ENCODE measurements at places on chromosomes 7 and 10. TPM values are rescaled to one million over a fixed set of nuclear protein-coding genes. Genes with fewer than 3 reads are reported as not detected.

DNA sequence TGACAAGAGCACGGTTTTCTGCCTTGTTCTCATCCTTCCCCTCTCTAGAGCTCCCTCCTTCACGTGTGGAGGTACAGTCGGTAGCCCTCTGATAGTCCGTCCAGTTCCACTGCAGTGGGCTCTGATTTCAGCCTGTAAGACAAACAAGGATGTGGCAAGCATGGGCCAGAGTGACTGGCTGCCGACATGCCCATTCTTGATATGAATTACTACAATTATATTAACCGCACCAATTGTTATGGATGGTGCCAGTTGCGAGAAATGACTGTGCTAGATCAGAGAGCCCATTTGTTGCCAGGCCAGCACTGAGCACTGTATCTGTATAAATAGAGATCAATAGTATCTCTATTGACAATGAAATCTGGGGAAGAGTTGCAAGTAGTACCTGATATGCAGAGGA is 146.6 kb downstream of the CHN2 start:
- no peaks in the 10 kb centered on the region for H3K27me3 ChIP-seq
- DNase-seq = no peak
- H3K4me3 ChIP-seq = no peak overlapping the region
- H3K27ac ChIP-seq = no peak overlapping the region
- H3K4me1 ChIP-seq = peaks cover 19% of the 10 kb centered on the region

DNA sequence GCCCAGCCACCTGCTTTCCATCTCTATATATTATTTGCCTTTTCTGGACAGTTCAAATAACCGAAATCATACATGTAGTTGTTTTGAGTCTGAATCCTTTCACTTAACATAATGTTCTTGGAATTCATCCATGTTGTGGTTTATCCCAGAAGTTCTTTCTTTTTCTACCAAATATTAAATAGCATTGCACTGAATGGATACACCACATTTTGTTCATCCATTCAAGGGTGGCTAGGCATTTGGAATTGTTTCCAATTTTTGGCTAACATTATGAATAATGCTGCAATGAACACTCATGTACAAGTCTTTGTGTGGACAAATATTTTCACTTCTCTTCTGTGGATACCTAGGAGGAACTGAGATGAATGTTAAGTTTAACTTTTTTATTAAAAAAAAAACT is 18.0 kb downstream of the DNAJC1 start:
- H3K27ac ChIP-seq = no peak overlapping the region
- H3K36me3 ChIP-seq = peaks cover 6% of the 10 kb centered on the region
- H3K27me3 ChIP-seq = no peaks in the 10 kb centered on the region

DNA sequence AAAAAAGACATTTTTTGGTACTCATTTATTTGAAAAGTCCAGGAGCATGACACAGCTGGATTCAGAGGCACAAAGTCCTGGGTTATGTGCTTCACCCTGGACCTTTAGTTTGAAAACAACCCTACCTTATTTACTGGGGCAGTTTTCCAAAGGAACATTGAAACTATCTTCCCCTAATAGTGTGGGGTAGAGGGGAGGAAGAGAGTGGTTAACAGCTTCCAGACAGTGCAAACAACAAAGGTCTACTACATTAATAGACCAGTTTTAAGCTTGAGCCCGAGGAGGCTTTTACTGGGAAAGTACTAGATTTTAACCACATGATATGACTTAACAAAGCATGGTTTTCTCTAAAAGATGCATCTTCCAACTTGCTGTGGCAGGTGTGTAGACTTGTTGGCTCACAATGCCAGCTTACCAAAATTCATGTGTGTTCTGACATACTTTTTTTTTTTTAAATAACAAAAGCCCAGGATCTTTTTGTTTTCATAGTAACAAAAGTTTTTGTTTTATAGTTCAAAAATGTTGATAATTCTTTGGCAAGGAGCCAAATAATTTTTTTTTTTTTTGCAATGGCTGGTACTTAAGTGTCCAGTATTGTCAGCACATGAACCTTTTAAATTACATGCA is 1.8 kb downstream of the GSTO1 start:
- H3K4me1 ChIP-seq = peaks cover 38% of the 10 kb centered on the region
- H3K36me3 ChIP-seq = peaks cover 16% of the 10 kb centered on the region
- H3K27ac ChIP-seq = peak overlapping the region; percentile 3
- peak; percentile 11 for DNase-seq

The CPA1 gene
- total RNA-seq = not detected

DNA sequence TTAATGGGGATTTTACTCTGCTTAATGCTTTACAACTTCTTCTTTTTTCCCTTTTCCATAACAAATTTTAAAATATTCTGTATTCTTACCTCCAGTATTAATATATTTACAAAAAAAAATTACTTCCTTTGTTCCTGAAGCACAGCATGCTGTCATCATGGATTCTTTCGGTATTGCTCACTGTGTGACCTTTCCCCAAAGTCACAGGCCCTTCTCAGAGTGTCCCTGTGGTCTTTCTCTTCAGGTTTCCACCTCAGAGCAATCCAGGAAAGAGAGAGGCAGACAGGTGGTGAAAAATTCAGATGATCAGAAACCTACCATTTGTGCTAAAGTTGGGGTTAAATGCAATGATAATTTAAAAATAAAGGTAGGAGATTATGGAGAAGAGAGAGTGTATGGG is 13.0 kb downstream of the AOAH start:
- no peak overlapping the region for H3K4me3 ChIP-seq
- H3K27me3 ChIP-seq = peaks cover 30% of the 10 kb centered on the region
- no peaks in the 10 kb centered on the region for H3K4me1 ChIP-seq
- H3K36me3 ChIP-seq = no peaks in the 10 kb centered on the region

- no peaks in the 10 kb centered on the region for H3K4me1 ChIP-seq
- H3K4me3 ChIP-seq = no peak overlapping the region
- H3K27me3 ChIP-seq = 0 out of 2 replicates have a peak, but pooled peaks cover 11% of the 10 kb centered on the region
- no peak overlapping the region for H3K27ac ChIP-seq
Observed at GRCh38 chr7:101564778-101565211, 64.3 kb downstream of the MYL10 start.

The MAT1A gene
- total RNA-seq = not detected

The ALOX5 gene
- total RNA-seq = 0.11 TPM

DNA sequence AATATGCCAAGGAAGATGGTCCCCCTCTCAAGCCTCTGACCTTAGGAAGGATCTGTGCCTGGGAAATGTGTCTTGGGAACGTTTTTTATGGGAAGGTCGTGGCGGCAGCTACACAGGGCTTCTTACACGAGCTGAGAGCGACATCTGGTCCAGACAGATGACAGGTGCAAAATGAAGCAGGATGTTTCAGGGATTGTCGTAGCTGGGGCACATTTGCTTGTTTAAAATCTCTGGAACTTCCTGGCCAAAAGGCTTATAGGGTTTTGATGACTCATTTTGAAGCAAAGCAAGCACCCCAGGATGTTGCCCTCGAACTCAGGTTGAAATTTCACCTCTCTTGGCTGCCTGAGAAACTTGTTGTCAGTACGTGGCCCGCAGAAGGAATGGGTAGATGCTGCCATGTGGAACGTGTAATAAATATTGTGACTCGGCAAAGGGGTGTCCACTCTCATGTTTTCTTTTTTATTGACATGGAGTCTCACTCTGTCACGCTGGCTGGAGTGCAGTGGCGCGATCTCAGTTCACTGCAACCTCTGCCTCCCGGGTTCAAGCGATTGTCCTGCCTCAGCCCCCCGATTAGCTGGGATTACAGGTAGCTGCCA is 117.5 kb downstream of the CAMK1D start:
- no peak for DNase-seq
- H3K27me3 ChIP-seq = no peaks in the 10 kb centered on the region
- no peak overlapping the region for H3K27ac ChIP-seq
- H3K36me3 ChIP-seq = no peaks in the 10 kb centered on the region
- no peak overlapping the region for H3K4me3 ChIP-seq
- peaks cover 6% of the 10 kb centered on the region for H3K4me1 ChIP-seq

DNA sequence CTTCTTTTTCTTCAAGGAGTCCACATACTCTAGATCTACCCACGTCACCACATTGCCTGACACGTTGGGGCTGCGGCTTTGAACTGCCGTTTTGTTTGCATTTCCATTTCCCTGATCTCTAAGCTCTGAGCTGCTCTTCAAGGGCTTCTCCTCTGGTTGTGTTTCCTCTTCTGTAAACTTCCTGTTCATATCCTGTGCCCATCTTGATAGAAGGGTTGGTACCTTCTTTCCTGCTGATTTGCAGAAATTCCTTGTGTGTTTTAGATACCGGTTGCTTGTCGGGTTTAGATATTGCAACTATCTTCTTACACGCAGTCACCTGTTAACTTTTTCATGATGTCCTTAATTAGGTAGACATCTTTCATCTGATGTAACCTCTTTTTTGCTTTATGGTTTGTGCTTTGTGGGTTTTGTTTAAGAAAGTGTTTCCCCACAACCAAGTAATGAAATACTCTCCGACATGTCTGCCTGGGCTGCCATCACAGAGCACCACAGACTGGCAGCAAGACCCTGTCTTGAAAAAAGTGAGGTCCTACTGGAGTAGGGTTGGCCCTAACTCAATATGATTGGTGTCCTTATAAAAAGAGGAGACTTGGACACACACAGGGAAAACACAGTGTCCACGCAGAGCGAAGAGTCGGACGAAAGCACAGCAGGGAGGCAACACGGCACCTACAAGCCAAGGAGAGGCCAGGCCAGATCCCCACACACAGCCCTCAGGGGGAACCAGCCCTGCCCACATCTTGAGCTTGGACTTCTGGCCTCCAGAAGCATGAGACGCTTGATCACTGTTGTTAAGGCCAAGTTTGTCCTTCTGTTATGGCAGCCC is 99.1 kb upstream of the PDGFA start:
- peaks cover 8% of the 10 kb centered on the region for H3K36me3 ChIP-seq
- H3K27me3 ChIP-seq = no peaks in the 10 kb centered on the region
- no peak overlapping the region for H3K27ac ChIP-seq

DNA sequence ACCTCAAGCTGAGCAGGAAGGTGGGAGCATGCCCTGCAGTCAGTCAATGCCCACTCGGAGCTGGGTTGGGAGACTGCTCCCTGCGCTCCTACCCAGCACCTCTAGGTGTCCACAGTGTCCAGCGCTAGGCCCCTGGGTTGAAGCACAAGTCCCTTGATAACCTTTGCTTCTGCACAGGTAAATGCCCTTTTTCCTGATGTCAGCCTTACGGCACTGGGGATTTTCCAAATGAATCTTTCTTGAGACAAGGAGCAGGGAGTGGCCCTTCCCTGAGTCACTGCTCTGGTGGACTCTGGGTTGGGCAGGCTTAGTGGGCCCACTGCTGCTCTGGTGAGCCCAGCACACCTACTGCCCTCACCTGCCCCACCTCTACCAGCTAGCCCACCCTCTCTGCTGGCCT is 61.9 kb upstream of the OPN4 start:
- no peaks in the 10 kb centered on the region for H3K27me3 ChIP-seq
- H3K36me3 ChIP-seq = no peaks in the 10 kb centered on the region
- H3K27ac ChIP-seq = 0 out of 2 replicates have a peak overlapping the region, but pooled peaks have one; percentile 30
- peak; percentile 50 for DNase-seq
- H3K4me3 ChIP-seq = no peak overlapping the region

The CFAP58 gene
- 0.26 TPM for total RNA-seq

The GIMAP1 gene
- not detected for total RNA-seq

DNA sequence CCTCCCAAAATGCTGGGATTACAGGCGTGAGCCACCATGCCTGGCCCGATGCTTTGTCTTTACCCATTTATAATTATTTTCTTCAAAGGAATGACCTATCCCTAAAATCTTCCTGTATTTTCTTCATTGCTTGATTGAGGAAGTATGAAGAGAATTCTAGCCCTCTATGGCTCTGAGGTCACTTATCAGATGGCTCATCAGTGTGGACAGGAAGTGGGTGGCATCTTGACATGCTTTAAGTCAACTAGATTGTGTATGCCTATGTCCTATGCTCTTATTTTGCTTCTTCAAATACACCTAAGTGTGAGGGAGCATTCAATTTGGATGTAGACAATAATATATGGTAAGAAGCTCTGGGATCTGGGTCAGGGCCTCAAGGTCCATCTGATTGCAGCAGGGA is 1020.5 kb downstream of the LRMDA start:
- H3K27me3 ChIP-seq = peaks cover 43% of the 10 kb centered on the region
- no peak for DNase-seq
- no peaks in the 10 kb centered on the region for H3K36me3 ChIP-seq
- no peak overlapping the region for H3K27ac ChIP-seq
- no peaks in the 10 kb centered on the region for H3K4me1 ChIP-seq
- H3K4me3 ChIP-seq = no peak overlapping the region

The SLC12A9 gene
- total RNA-seq = 31.2 TPM

GRCh38 chr10:59819683-59820082 is 66.4 kb upstream of the MRLN start:
- 0 out of 2 replicates have a peak, but pooled peaks cover 5% of the 10 kb centered on the region for H3K36me3 ChIP-seq
- H3K4me1 ChIP-seq = no peaks in the 10 kb centered on the region
- no peaks in the 10 kb centered on the region for H3K27me3 ChIP-seq
- H3K4me3 ChIP-seq = no peak overlapping the region
- H3K27ac ChIP-seq = no peak overlapping the region

The PRF1 gene
- total RNA-seq = not detected

The MNX1 gene
- total RNA-seq = 3.7 TPM

The LEP gene
- not detected for total RNA-seq

GRCh38 chr7:19404912-19405329 is 259.7 kb upstream of the FERD3L start:
- no peaks in the 10 kb centered on the region for H3K27me3 ChIP-seq
- H3K36me3 ChIP-seq = no peaks in the 10 kb centered on the region
- H3K4me1 ChIP-seq = peaks cover 34% of the 10 kb centered on the region
- peak overlapping the region; percentile 31 for H3K4me3 ChIP-seq

DNA sequence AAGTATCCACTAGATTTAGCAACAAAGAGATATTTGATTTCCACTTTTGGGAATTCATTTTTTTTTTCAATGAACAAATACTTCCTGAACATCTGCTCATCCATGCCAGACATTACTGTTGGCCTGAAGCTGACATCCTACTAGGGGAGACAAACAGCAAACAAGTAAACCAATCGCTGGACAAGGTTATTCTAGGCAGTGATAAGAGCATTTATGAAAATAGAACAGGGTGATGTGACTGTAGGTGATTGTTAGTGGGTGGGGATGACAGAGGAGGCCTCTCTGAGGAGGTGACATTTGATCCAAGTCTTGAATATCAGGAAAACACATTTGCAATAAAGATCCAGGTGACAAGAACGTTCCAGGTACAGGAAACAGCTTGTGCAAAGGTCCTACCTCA is 89.1 kb upstream of the FAM180A start:
- H3K4me1 ChIP-seq = no peaks in the 10 kb centered on the region
- H3K27ac ChIP-seq = no peak overlapping the region
- H3K4me3 ChIP-seq = no peak overlapping the region
- no peaks in the 10 kb centered on the region for H3K36me3 ChIP-seq
- DNase-seq = no peak

The MEST gene
- total RNA-seq = 21.1 TPM

Measured in PC-3 (cell line).